Osteocyte (in vitro differentiated cells): ENCODE measurements at places on chromosomes 4 and X. TPM values are rescaled to one million over a fixed set of nuclear protein-coding genes. Genes with fewer than 3 reads are reported as not detected.

Gene GUF1
- total RNA-seq: 18.5 and 20.7 TPM in 2 replicates

Gene PWWP3B
- 0.42 and 0.51 TPM in 2 replicates for total RNA-seq

Gene DNAAF6
- not detected in 2 replicates for total RNA-seq

- no peaks in the 10 kb centered on the region for H3K4me1 ChIP-seq
- H3K27ac ChIP-seq: no peak overlapping the region
- peaks cover 7% of the 10 kb centered on the region for H3K27me3 ChIP-seq
- no peak overlapping the region for H3K4me3 ChIP-seq
- no peaks in the 10 kb centered on the region for H3K36me3 ChIP-seq
- no peak for DNase-seq
Measured at GRCh38 chr4:82125787-82126297, 247.9 kb downstream of the HNRNPD start.

DNA sequence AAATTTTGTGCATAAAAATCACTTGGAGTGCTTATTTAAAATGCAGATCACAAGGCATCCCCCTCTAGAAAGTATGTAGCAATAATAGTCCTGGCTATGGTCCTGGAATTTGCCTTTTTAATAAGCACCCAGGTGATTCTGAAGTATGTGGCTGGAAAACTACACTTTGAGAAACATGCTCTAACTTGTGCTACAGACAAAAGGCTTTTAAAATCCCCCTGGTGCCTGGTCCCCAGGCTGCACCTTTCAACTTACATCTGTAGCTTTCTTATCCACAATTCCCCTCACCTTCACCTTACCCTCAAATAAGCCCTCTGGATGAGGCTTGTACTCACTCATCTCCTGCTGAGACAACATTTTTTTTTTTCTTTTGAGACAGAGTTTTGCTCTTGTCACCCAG lies 21.1 kb downstream of the ART3 start:
- H3K4me1 ChIP-seq: no peaks in the 10 kb centered on the region
- no peak overlapping the region for H3K4me3 ChIP-seq
- no peaks in the 10 kb centered on the region for H3K36me3 ChIP-seq
- H3K27me3 ChIP-seq: peaks cover 47% of the 10 kb centered on the region

- no peaks in the 10 kb centered on the region for H3K36me3 ChIP-seq
- no peak overlapping the region for H3K4me3 ChIP-seq
- peaks cover 7% of the 10 kb centered on the region for H3K27me3 ChIP-seq
- H3K27ac ChIP-seq: no peak overlapping the region
- H3K4me1 ChIP-seq: peaks cover 15% of the 10 kb centered on the region
- no peak for DNase-seq
Measured at GRCh38 chrX:133670383-133670782, 255.1 kb upstream of the GPC4 start.

GRCh38 chr4:23921447-23921845 lies 31.6 kb upstream of the PPARGC1A start:
- no peak for DNase-seq
- peaks cover 14% of the 10 kb centered on the region for H3K27me3 ChIP-seq
- H3K4me1 ChIP-seq: peaks cover 23% of the 10 kb centered on the region
- H3K27ac ChIP-seq: no peak overlapping the region
